ENCODE measurements at places on chromosomes 13 and 19. TPM values are rescaled to one million over a fixed set of nuclear protein-coding genes. Genes with fewer than 3 reads are reported as not detected.

DNA sequence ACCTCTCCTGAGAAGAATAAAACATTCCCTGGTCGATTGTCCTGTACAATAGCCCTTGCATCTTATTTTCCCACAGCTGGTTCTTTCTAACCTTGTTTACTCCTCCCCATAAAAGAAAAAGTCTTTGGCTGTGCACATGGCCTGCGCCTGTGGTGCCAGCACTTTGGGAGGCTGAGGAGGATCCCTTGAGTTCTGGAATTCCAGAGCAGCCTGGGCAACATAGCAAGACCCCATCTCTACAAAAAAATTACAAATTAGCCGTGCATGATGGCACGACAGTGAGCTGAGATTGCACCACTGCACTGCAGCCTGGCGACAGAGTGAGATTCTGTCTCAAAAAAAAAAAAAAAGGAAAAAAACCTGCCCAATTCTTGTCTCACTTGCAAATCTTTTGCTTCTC, 7.2 kb upstream of the NUP62 start:
- DNase-seq: no peak

- no peak for DNase-seq
Observed at GRCh38 chr13:63041640-63042414, 1626.2 kb upstream of the PCDH20 start.

Gene CBLC
- total RNA-seq: not detected

GRCh38 chr13:83878691-83879430, 3.4 kb downstream of the SLITRK1 start:
- no peak for DNase-seq

DNA sequence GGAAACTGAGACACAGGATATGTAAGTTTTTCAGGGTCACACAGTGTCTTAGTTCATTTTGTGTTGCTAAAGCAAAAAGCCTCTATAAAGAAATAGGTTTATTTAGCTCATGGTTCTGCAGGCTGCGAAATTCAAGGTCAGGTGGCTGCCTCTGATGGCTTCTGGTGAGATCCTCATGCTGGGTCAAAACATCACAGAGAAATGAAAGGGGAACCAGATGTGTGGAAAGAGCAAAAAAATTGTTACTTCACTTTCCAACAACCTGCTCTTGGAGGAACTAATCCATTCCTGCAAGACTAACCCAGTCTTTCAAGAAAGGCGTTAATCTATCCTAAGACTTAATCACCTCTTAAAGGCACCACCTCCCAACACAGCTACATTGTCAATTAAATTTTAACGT, 64.2 kb upstream of the UBL3 start:
- no peak for DNase-seq

DNA sequence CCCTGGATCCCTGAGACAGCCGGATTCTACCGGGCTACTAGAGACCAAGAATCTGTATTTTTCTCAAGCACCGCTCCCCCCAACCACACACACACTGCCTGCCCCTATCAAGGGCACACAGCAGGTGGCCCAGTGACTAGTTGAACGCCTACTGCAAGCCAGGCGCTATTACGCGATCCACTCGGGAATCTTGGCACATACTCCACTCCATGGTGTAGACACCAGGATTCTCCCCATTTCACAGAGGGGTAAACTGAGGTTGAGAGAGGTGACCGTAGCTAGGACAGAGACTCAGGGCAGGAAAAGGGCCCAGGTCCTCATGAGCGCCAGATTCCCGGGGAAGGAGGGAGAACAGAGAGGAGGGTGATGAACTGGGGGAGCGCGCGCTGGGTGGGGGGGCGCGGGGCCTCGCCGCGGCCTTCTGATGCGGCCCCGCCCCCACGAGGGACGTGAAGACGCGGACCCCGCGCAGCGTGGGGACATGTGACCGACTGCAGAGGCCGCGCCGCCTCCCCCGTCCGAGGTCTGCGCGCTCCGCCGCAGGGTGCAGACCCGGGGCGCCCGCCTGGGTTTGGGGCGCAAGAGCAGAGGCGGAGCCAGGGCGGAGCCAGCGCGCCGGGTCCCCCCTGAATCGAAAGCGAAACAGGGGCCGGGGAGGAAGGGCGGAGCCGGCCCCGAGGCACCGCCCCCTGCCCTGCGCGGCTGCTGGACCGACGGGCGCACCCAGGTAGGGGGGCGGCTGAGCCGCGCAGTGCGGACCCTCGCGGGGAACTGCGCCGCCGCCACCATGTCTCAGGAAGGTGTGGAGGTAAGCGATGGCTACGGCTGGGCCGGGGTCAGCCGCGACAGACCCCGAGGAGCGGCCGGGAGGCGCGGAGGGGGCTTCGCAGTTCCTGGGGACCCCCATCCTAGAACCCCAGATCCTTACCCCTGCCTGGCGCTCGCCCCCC, at the start of gene SHFL:
TSS of gene SHFL (plus strand) at position 677 of the 950 bp plus-strand sequence. CDS start at position 788, 111 bp downstream.
- DNase-seq: peak; percentile 85

GRCh38 chr13:75550159-75550567, 572 bp downstream of the UCHL3 start:
- peak; percentile 59 for DNase-seq

- DNase-seq: no peak
Observed at GRCh38 chr13:48507021-48507420, 25.9 kb downstream of the RCBTB2 start.

- peak; percentile 63 for DNase-seq
Observed at GRCh38 chr19:14337510-14337909, 43.7 kb upstream of the ADGRE5 start.

Gene CRYL1
- 9.4 TPM for total RNA-seq

DNA sequence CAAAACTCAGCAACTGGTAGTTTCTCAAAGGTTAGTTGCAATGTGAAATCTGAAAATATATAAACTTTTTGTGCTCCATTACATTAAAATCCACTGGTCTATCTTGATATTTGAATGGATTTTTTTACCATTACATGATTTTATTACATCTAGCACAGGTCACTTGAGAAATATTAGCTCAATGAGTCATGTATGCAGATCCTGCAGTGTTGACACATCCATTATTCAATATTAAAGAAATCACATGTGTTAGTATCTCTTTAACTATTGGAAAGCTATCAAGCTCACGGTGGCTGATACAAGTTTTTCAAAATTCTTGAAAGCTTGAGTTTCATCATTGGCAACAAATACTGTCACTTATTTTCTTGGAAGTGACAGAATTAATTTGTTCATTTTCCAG, 373.9 kb upstream of the TSHZ3 start:
- no peak for DNase-seq

- peak; percentile 38 for DNase-seq
Observed at GRCh38 chr19:17404015-17404414, 1.4 kb downstream of the BST2 start.

DNA sequence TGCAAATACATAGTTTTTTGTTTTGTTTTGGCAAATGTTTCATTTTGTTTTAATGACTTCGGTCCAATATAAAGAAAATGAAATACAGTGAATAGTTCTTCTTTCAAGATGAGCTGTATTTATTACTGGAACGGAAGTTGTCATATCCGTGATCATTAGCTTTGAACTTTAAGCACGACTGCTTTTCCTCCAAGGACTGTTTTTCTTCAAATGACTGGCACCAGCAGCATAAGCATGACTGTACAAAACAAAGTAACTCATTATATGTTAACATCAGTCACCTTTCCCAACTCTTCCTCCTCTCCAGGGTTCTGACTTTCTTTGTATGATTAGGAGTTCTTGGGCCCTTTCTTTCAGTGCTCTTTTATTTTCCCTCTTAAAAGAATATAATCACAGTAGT, 20.5 kb downstream of the EDNRB start:
- no peak for DNase-seq

DNA sequence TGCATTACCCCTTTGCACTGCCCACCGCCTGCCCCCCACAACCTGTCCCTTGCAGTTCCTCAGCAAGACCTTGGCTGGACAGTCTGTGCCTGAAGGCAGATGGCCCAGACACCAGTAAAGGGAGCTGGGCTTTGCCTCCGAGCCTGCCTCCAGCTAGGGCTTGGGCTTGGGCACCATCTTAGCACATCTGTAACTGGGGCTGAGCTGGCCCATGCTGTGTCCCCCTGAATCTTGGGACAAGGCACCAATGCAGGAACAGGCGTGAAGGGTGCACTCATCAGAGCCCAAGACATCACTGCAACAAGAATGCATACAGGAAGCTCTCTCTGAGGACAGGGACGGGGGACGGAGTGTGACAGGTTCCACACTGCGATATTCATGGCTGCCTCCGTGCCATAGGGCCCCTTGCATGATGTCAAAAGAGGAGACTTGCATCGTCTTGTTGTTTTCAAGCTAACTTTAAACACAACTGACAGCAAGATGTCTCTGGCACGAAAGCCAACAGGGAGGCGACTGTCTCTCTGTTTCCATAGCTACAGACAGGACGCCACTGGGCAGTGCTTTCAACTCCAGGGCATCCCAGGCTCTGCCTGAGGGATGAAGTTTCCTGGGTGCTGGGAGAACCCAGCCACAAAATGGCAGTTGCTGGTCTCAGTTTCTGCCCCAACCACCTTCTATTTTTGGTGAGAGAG, 8.7 kb upstream of the CHST8 start:
- DNase-seq: no peak

Gene BTBD2
- total RNA-seq: 36.5 TPM

- DNase-seq: no peak
Observed at GRCh38 chr13:88288326-88288725, 617.2 kb downstream of the SLITRK5 start.

Gene GSX1
- total RNA-seq: not detected

- no peak for DNase-seq
Observed at GRCh38 chr19:3333662-3334061, 32.7 kb upstream of the NFIC start.

Gene SOX1
- total RNA-seq: not detected

Gene RYR1
- total RNA-seq: 0.63 TPM

- peak; percentile 42 for DNase-seq
Observed at GRCh38 chr13:113186061-113186900, 22.2 kb downstream of the PCID2 start.

GRCh38 chr19:55209693-55210472, 582 bp upstream of the PTPRH start:
- no peak for DNase-seq

Gene POLR2I
- total RNA-seq: 68.4 TPM

DNA sequence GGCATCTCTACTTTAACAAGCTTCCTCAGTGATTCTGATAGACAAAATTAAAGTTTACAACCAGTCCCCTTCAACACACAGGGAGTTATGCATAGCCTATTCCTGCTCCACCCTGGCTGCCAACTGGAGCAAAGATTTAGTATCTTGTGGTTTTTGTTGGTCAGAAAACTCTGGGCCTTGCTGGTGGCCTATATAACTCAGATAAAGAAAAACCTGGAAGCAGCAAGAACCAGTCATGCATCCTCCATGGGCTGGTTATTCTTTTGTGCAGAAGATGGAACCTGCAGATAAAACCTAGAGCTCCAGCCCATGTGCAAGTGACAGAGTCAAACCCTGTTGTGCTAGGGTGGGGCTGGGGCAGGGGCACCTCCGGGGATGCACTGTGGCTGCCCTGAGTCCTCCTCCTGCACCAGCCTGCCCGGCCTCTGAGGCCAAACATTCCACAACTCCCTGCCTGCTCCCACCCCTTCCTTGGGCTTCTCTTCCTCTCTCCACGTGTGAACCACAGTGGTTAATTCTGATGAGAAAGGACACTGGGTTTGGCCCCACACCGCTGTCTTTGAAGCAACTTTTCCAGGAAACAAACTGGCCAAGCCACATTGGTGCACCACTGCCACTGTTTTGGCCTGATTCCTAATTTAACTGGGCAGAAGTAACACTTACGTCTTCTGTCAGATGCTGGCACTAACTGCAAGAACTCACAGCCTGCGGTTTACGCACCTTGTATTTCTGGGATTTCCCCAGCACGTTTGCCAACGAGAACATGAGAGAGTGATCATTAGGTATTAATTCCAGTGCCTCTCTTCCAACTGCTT, 23.3 kb upstream of the GGACT start:
- no peak for DNase-seq

Gene RNF225
- 1.1 TPM for total RNA-seq

Gene SIRT2
- total RNA-seq: 20.0 TPM

Gene ZNF610
- 1.4 TPM for total RNA-seq

DNA sequence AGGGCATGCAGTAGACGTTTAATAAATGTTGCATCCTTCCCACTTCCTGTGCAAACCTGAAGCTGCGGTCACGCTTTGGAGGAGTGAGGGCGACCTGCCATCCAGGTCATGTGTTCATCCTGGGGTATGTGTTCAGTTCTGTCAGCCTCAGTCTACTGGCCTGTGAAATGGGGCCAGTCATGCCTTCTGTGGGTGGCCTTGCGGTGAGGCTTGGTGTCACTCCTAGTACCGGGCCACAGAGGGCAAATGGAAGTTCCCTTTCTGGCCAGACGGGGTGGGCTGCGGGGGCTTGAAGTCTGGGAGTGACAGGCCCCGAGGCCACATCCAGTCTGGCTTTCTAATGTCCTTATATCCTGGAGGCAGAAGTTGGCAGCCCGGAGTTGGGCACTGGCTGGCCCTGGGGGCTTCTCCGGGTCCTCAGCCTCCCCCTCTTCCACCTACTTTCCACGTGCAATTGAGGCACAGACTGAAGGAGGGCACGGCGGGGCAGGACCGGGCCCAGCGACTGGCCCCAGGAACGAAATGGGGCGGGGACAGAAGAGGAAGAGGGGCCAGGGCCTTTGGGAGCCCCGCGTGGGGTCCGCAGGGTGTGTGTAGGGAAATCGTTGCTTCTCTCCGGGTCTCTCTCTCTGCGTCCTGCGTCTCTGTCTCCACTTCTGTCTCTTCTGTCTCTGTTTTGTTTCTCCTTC, 11.1 kb downstream of the PDE4A start:
- peak; percentile 82 for DNase-seq

DNA sequence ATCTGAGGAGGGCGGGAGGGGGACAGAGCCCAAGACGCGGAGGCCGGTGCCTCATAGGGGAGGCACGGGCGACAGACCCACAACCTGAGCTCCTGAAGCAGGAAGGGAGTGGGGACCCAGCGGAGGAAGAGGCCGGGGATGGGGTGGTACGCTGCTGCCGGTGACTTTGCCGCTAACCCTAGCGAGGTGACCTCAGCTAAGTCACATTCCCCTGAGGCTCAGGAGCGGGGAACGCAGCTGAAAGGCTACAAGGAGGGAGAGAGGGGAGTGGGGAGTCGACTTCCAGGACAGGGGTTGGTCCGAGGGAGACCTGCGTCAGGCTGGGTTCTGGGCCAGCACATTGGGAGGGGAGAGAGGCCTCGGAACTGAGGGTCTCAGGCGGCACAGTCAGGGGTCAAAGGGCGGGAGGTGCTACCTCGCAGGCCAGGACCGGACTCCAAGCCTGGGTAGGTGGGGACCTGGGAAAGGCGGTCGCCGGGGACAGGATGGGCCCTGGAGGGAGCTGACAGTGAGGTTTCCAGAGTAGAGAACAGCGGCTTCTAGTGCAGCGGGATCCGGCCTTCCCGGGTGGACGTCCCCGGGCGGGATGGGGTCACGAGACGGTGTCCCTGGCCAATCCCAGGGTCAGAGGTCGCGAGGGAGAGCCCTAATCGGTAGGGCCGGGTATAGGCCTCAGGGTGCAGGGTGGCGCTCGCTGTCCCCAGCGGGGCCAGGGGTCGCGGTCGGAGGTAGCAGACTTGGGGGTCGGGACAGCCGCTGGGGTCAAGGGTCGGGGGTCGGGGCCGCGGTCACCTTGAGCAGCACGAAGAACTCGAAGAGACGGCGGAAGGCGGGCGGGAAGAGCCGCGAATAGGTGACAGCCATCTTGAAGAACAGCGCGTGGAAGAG, 699 bp downstream of the TMEM259 start:
- peak; percentile 53 for DNase-seq

- DNase-seq: no peak
Observed at GRCh38 chr13:85529218-85529594, 270.0 kb downstream of the SLITRK6 start.

GRCh38 chr13:91056746-91057145, 290.7 kb upstream of the MIR17HG start:
- peak; percentile 2 for DNase-seq

Measured in activated CD8-positive, alpha-beta T cell treated with anti-CD3 and anti-CD28 coated beads for 36 hours (primary cell).